ENCODE measurements at places on chromosomes 6 and 20. TPM values are rescaled to one million over a fixed set of nuclear protein-coding genes. Genes with fewer than 3 reads are reported as not detected.

TTK gene
- total RNA-seq: 0.24 TPM

GRCh38 chr6:5731435-5731834, 275.3 kb downstream of the NRN1 start:
- DNase-seq: no peak

DNA sequence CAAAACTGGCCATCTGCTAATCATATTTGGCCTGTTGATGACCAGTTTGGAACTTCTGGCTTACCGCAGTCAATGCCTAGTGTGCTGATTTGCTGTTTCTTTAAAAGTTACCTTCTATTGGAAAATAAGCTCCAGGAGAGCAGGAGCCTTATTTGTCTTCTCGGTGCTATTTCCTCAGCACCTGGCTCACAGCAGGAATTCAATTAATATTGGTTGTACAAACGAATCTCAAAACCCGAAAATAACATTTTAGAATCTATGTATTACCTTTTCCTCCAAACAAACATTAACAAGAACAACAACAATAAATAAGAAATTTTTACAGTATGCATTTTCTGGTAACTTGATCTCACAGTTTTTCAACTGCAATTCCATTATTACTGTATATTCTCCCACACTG, 1080.7 kb upstream of the MAP3K7 start:
- DNase-seq: no peak

- DNase-seq: no peak
Observed at GRCh38 chr20:15319439-15319838, 982.0 kb upstream of the FLRT3 start.

GRCh38 chr6:99092461-99092860, 144.7 kb upstream of the FBXL4 start:
- DNase-seq: no peak

DNA sequence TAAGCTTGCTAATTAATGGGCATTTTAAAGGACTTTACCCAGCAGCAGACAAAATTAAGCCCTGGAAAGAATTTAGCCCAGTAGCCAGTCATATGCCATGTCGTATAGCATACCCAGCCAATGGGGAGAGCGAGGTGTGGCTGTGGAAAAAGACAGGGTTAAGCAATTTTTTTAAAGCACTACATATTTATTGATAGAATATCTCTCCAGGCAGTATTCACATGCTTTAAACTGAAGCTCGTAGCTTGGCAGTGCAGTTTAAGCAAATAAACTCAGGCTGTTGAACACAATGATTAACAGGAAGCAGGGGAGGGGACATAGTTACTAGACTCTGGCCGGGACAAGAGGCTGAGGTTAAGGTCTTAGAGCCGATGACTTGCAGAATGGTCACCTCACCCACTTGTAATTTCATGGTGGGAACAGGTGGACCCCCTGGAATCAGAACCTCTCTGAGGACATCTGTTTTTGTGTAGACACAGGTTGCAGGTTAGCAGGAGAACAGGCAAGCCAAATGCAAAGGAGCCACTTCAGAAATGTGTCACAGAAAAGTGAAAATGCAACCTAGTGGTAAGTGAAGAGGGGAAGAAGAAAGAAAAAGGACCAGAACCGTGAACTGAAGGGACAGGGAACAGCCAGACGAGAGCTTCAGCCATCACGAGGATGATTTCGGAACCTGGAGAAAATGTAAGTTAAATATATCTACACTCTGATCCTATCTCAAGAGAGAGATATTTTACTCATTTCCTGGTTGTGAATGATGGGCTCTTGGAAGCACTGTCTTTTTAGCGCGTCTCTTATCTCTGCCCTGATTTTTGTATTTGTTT, 7.2 kb downstream of the GCNT2 start:
- DNase-seq: no peak

- DNase-seq: no peak
Observed at GRCh38 chr6:107813555-107814194, 10.4 kb downstream of the SCML4 start.

- no peak for DNase-seq
Observed at GRCh38 chr6:91497770-91498169, 910.9 kb upstream of the MAP3K7 start.

GRCh38 chr20:43948455-43948854, 33.8 kb downstream of the TOX2 start:
- no peak for DNase-seq

- DNase-seq: no peak
Observed at GRCh38 chr6:5524110-5524509, 262.8 kb downstream of the FARS2 start.

GRCh38 chr6:706146-706545, 13.2 kb upstream of the EXOC2 start:
- DNase-seq: no peak

DNA sequence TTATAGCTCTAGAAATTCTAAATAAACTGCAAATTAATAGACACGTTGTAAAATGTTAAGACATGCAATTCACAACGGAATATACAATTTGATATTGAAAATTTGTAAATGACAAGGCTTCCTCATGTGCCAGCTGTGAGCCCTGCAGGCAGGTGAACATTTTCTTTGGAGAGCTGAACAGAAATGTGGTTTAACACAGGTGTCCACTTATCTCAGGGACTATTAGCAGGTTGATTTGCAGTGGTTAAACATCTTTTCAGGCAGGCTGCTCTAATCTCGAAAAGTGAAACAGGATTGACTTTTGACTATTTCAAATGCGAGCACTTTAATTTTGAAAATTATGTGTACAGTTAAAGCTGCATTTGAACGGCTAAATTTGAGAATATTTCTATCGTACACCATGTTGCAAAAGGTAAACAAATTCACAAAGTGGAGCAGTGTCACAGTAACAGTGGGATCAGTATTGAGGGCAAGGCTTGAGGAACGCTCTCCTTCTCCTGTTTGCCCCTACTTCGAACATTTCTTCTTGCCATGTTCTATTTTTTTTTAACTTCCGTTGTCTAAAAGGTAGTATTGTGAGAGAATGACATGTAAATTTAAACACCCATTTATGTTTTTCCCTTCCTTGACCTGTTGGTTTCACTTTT, 210.8 kb downstream of the CDKAL1 start:
- DNase-seq: no peak

Measured in posterior vena cava (tissue), 2 donors.